ENCODE measurements at places on chromosomes 13 and 19.
A peak's percentile ranks its signal among the peaks of the same experiment; 100 is the strongest.

DNA sequence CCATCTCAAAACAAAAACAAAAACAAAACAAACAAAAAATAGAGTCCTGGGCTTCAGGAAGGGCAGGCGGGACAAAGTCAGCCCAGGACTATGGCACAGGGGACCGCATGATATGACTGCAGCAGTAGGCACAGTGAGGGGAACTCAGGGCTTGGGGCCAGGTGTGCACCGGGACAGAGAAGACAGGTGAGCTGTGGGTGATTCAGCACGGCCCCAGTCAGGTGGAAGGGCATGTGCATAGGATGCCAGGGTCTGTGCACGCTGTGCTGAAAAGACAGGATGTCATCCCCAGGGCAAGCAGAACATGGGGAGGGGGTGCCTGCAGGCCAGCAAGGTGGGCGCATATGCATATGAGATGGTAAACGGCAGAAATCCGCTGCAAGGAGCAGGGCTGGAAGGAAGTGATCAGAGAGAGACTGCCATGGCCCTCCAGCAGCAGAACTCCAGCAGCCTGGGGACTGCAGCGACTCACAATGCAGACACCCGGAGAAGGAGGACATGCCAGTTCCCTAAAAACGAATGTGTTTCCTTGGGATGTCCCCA, 15.0 kb downstream of the EPS15L1 start:
- no peak for DNase-seq

DNA sequence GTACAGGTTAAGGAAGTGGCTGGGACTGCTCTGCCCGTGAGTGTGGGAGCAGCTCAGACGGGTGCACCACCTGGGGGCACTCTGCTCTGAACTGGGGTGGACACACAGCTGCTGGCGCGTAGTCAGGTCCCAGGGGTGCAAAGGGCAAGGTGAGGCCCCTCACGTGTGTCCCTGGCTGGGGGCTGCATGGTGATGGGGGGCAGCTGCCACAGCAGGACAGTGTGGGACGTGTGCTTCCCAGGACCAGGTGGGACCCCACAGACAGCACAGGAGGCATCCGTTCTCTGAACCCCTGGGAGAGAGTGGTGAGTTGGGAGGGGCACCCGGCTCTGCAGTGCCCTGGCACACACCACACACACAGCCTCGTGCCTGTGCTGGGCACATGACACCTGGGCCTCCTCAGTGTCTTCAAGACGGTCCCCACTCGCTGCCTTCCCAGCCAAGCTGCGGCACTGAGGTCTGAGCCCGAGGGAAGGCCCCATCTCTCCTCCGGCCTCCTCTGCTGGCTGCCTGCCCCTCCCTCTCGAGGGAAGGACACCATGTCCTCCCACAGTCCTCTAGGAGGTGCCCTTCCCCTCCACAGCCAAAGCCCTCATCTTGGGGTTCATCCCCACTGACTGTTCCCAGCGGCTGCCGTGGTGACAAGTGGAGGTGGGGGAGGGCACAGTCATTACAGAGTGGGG, 24.7 kb downstream of the CILP2 start:
- DNase-seq = no peak

- DNase-seq = peak; percentile 74
Measured at GRCh38 chr13:50580684-50581305, 262.7 kb downstream of the DLEU7 start.

DNA sequence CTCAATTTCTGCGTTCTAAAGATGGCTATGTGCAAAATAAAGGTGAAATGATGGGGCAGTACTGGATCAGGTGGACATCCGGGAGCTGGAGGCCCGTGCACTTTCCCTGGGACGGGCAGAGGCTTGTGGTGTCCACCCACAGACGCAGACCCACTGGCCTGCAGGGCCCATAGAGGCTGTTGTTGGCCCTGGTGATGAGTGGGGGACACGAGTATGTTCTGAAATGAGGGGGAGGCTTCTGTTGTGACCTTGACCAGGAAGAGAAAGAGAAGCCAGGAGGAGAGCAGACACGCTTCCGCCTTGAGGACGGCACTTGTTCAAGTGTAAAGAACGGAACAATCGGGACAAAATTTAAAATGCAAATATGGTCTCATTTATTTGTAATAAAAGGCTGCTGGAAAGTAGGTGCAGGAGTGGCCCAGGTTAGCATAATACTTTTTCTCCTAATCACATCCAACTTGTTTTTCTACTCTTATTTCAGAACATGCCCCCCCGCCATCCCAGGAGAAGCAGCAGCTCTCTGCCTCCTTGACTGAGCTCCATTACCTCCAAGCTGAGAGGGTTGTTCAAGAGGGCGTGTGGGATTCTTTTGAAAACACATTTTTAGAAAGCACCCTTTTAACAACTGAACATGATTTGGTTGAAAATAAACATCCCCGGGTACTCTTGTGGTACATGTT, 27.1 kb downstream of the ATP11A start:
- no peak for DNase-seq

- DNase-seq = no peak
Measured at GRCh38 chr13:112843392-112844111, 125.5 kb upstream of the MCF2L start.

DNA sequence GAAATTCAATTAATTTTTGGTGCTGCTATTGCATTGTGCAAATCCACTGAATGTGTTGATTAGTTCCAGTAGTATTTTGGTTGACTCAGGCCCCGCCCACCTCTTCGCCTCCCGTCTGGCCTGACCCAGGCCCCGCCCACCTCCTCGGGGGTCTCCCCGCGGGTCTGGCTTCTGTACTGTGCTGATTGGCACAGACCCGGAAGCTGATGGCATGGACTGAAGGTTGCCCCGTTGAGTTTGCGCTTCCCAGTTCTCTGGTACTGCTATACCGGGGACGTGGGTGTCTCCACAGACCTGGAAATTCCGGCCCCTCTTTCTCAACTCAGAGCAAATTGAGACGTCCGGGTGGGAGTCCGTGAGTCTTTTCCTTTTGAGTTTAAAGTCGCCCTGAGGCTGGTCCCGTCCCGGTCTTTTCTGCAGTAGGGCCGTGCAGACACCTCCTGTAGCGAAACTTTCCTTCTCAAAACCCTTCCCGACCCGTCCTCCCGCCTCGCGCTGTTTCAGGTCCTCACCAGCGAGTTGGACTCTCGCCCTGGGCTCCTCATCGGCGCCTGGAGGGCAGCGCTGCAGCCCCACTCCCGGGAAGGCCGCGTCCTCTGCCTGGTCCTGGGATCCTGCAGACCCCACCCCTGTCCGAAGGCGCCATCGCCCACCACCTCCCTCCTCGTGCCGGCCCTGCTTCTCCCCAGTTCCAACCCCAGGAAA, 14.8 kb downstream of the ZNF701 start:
- DNase-seq = no peak

- DNase-seq = no peak
Measured at GRCh38 chr19:20840371-20840770, 64.3 kb downstream of the ZNF66 start.

DNA sequence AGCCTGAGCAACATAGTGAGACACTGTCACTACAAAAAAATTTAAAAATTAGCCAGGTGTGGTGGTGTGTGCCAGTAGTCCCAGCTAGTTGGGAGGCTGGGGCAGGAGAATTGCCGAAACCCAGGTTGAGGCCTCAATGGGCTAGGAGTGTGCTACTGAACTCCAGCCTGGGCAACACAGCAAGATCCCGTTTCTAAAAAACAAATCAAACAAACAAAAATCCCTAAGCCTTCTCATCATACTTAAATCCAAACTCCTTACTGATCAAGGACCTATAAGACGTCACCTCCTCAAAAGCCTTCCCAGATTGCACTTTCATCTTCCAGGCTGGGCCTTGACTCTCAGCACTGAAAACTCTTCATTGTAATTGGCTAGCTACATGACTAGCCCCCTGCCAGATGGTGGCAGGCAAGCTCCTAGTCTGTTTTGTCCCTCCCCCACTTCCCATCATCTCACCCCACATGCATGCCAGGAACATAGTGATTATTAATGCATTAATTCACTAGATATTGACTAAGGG, 17.5 kb upstream of the NANOS3 start:
- no peak for DNase-seq

- DNase-seq = no peak
Measured at GRCh38 chr19:50387868-50388245, 3.7 kb downstream of the POLD1 start.

DNA sequence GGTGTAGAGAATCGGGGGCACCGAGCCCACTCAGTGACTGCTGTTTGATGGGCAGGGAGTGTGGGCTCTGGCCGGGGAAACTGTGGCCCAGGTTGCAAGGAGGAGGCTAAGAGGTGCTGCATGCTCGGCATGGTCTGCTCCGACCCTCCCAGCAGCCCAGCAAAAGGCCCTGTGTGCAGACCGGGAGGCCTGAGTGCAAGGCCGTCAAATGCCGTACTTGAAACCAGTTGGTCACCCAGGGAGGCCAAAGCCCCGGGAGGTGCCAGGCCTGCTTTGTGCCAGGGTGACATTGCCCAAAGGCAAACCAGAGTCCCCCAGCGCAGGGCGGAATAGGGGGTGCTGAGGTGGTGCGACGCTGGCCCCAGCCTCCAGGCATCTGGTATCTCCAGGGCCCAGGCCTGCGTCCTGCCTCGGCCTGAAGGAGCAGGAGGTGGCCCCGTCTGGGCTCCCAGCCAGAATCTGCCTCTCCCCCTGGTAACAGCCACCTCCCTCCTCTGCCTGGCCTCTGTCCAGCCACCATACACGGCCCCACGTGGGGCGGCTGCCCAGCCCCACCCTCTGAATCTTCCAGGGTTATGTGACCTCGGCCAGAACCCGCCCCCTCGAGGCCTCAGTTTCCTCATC, 4.0 kb downstream of the PIK3R2 start:
- DNase-seq = no peak

DNA sequence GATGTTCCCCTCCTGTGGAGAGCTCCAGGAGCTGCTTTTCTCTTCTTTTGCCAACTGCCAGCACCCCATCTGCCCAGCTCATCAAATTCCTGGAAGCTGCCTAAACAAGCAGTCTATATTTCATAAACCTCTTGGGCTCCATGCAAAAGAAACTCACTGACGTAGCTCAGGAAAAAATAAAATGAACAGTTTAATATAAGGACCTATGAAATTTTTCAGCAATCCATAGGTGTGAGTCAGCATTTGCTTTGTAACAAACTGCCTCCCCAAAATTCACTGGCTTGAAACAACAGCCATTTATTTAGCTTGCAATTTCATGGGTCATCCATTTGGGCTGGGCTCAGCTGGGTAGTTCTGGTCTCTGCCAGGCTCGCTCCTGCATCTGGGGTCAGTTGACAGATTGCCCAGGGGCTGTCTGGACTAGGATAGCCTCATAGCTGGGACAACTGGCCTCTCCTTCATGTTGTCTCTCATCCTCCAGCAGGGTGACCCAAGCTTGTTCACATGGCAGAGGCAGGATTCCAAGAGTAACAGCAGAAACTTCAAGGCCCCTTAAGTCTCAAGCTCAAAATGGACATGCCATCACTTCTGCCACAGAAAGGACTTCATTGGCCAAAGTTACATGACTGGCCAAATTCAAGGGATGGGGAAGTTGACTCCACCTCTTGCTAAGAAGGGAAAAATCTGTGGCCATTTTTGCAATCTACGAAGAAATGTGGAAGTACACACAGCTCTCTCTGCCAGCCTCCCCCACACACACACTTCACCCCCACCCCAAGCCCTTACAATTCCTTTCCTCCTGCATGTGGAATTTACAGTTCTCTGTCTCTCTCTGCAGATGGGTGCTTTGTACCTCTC, 7.9 kb upstream of the PVR start:
- DNase-seq = no peak

GRCh38 chr13:92952161-92952560, 274.4 kb upstream of the GPC6 start:
- no peak for DNase-seq

DNA sequence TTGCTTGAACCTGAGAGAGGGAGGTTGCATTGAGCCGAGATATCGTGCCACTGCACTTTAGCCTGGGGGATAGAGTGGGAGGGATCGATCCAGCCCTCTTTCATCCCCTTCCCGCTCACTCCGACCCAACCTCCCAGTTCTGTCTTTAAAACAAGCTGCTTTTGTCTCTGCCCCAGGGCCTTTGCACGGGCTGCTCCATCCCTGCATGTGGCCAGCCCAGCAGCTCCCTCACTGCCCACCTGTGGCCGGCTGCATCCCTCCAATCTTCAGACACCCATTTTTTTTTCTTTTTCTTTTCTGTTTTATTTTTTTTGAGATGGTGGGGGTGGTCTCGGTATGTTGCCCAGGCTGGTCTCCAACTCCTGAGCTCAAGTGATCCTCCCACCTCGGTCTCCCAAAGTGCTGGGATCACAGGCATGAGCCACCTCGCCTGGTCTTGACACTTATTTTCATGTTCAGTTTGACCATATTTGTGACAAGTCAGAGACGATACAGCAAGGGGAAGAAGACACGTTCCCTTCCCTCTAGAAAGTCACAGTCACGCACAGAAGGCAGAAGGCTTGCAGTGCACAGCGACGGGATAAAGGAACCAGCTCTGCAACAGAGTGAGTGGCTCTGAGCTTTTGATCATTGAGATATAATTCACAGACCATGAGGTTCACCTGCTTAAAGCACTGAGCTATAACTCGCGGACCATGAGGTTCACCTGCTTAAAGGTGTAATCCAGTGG, 31.8 kb downstream of the EFNA2 start:
- no peak for DNase-seq

- peak; percentile 92 for DNase-seq
Measured at GRCh38 chr13:90485436-90485835, 862.1 kb upstream of the MIR17HG start.

GRCh38 chr13:113841353-113841650, 22.6 kb downstream of the GAS6 start:
- DNase-seq = no peak

DNA sequence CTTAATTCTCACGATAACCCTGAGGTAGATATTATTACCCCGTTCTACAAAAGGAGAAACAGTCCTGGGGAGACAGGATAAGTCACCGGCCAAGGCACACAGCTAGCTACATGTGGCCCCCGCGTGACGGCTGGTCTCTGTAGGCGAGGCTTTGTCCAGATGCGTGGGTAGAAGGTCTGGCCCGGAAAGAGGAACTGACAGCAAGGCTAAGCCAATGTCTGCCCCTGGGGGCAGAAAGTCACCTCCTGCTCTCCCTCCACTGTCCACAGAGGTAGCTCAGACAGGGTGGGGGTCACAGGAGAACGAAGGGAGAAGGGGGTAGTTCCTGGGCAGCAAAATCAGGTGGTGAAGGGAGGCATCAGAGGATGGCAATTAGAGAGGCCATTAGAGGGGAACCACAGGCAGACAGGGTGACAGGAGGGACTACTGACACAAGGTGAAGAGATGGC, 1.8 kb downstream of the APOC4 start:
- no peak for DNase-seq

- no peak for DNase-seq
Measured at GRCh38 chr13:85693889-85694511, 105.2 kb downstream of the SLITRK6 start.

GRCh38 chr13:23497191-23497590, 63.7 kb upstream of the SACS start:
- no peak for DNase-seq

- DNase-seq = peak; percentile 80
Measured at GRCh38 chr19:11355160-11356073, at the start of gene PLPPR2. PLPPR2 (plus strand) TSS chr19:11355432; CDS start chr19:11357674, 2,242 bp downstream.

DNA sequence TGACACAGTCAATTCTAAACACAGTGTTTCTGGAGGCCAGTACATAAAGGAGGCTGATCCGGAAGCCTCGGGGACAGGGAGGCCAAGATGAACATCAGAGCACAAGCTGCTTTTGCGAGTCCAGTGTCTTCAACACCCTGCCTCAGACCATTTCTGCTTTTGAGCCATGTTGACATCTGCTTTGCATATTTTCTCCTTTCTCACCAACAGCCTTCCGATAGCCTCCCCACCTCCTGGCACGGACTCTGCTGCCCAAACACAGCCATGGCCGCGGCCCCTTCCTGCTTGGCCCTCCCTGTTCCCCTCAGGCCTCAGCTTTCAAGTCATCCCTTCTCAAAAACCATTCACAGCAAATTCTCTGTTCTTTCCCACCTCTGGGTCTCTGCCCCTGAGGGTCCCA, 3.6 kb downstream of the LRRC25 start:
- DNase-seq = no peak

All from stromal cell of bone marrow (primary cell).